A172 (cell line): ENCODE measurements at places on chromosomes 4 and X. TPM values are rescaled to one million over a fixed set of nuclear protein-coding genes. Genes with fewer than 3 reads are reported as not detected.

GRCh38 chr4:152516156-152516555, 19.7 kb downstream of the FBXW7 start:
- no peak for DNase-seq

- DNase-seq: no peak
Measured at GRCh38 chrX:75151827-75152592, 4.1 kb downstream of the ABCB7 start.

GRCh38 chr4:60579335-60579734, 620.8 kb upstream of the ADGRL3 start:
- no peak for DNase-seq

GRCh38 chr4:2069986-2070385, 10.9 kb downstream of the NAT8L start:
- no peak for DNase-seq

DNA sequence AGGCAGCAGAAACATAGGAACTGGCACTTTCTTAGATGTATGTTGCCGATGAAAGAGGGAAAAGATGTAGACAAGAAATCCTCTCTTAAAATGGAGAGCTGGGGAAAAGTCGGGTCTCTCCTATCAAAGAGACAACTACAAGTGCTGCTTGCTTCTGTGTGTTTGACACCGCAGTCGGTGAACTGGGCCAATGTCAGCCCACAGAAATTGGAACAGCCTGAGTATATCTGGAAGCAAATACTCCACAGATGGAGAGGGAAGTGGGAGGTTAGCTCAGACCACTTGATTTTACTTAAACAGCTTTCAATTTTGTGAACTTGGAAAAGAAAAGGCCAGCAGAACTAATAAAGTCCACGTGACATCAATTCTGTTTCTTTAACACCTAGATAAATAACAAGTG, 230.9 kb upstream of the FAT1 start:
- DNase-seq: no peak

GPR101 gene
- not detected in 2 replicates for total RNA-seq

TCP11X2 gene
- not detected in 2 replicates for total RNA-seq

STPG2 gene
- 0.19 TPM in 1 of 2 replicates, not detected in the other for total RNA-seq

KLB gene
- total RNA-seq: not detected in 2 replicates

PDGFC gene
- 27.5 and 36.9 TPM in 2 replicates for total RNA-seq

TMEM144 gene
- total RNA-seq: 5.4 and 7.4 TPM in 2 replicates
